ENCODE measurements at places on chromosomes 2 and 18. TPM values are rescaled to one million over a fixed set of nuclear protein-coding genes. Genes with fewer than 3 reads are reported as not detected.

Gene IKZF2
- 15.5 TPM for total RNA-seq

DNA sequence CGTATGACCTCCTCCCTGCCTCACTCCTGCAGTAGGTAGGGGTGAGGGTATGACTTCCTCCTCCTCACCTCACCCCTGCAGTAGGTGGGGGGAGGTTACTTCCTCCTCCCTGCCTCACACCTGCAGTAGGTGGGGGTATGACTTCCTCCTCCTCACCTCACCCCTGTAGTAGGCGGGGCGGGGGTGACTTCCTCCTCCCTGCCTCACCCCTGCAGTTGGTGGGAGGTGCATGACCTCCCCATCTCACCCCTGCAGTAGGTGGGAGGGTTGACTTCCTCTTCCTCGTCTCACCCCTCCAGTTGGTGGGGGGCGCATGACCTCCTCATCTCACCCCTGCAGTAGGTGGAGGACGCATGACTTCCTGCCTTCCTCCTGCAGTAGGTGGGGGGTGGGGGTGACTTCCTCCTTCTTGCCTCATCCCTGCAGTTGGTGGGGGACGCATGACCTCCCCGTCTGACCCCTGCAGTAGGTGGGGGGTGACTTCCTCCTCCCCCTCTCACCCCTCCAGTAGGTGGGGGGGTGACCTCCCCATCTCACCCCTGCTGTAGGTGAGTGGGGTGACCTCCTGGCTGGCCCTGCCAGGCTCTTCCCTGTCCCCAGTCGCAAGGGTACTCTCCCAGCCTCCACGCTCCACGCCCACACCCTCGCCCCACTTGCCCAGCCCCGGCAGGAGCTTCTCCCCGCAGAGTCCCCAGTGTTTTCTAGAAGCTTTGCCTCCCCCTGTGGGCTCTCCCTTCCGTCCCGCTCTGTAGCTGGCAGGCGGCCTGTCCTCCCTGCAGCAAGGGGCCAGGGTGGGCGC is 39.3 kb downstream of the TSHZ1 start:
- no peaks in the 10 kb centered on the region for H3K27me3 ChIP-seq
- no peak for DNase-seq
- no peak overlapping the region for H3K27ac ChIP-seq
- no peak overlapping the region for H3K4me3 ChIP-seq

DNA sequence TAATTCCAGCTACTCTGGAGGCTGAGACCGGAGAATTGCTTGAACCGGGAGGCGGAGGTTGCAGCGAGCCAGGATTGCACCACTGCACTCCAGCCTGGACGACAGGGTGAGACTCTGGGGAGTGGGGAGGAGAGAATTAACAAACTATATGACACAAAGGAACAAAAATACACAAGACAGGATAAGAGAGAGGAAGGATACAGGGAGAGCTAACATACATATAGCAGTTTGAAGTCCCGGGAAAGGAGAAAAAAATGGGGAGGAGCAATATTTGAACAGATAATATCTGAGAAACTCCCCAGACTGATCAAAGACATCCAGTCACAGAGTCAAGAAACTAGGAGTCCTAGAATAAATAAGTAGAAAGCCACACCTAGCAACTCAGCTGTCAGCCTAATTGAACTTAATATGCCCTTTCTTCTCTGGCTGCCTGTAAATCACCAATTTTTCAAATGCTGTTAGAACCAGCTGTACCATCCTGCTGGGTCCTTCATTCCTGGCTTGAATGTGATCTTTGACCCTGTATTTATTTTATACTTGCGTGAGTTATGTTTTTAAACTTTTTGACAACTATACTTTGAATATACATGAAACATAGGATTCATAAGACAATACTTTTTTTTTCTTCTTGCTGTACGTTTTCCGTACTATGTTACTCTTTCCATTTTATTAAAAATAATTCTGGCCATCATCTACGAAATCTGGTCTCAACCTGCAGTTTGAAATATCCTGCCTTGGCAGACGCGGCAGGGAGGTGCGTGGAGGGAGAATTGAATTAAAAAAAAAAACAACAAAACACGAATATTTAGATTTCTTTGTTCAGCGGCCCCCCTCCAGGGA is 876 bp upstream of the CYP27A1 start:
- H3K4me1 ChIP-seq: peaks cover 12% of the 10 kb centered on the region
- H3K27ac ChIP-seq: no peak overlapping the region
- no peak for DNase-seq
- H3K27me3 ChIP-seq: peaks cover 4% of the 10 kb centered on the region

DNA sequence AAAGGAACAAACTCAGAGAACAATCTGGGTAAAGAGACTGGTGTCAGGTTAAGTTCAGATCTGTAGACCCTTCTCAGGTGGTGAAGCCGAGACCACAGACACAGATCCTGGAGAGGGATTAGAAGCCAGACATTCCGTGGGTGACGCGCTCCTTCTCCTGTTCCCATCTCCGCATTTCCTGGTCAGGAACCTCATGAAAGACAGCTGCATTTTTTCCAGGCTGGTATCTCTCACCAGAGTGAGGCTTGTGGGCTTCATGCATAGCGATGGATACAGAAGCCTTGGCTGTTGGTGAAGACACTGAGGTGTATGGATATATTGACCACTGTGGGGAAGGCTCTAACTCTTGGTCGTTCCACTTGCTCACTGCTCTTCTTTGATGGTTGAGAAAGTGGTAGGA is 152.6 kb downstream of the FAM210A start:
- DNase-seq: no peak
- H3K27me3 ChIP-seq: peaks cover 4% of the 10 kb centered on the region
- no peak overlapping the region for H3K27ac ChIP-seq
- no peaks in the 10 kb centered on the region for H3K4me1 ChIP-seq
- H3K36me3 ChIP-seq: no peaks in the 10 kb centered on the region

- no peaks in the 10 kb centered on the region for H3K27me3 ChIP-seq
- no peak overlapping the region for H3K4me3 ChIP-seq
- no peaks in the 10 kb centered on the region for H3K36me3 ChIP-seq
- H3K4me1 ChIP-seq: no peaks in the 10 kb centered on the region
Measured at GRCh38 chr2:75959724-75960471, 249.2 kb upstream of the GCFC2 start.

- H3K27me3 ChIP-seq: no peaks in the 10 kb centered on the region
- peak; percentile 96 for DNase-seq
- peaks cover 33% of the 10 kb centered on the region for H3K4me1 ChIP-seq
- H3K36me3 ChIP-seq: no peaks in the 10 kb centered on the region
- peak overlapping the region; percentile 66 for H3K27ac ChIP-seq
- no peak overlapping the region for H3K4me3 ChIP-seq
Measured at GRCh38 chr2:20067992-20068584, 16.7 kb upstream of the LAPTM4A start.

Measured in astrocyte (in vitro differentiated cells and primary cell).